ENCODE measurements at places on chromosomes 4 and X.

DNA sequence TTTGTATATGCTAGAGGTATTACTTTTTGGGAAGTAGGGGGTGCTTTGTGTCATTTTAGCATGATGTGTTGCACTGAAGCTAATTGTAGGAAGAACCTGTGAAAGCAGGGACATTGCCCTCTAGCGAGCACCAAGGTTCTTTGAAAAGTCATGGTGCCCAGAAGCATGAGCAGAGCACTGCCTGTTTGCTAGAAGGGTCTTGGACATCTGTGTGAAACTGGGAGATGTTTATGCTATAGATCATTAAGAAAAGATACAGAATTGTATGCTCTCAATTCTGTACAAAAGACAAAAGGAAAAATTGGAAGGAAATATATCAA, 14.7 kb downstream of the GRPR start:
- no peak for DNase-seq

DNA sequence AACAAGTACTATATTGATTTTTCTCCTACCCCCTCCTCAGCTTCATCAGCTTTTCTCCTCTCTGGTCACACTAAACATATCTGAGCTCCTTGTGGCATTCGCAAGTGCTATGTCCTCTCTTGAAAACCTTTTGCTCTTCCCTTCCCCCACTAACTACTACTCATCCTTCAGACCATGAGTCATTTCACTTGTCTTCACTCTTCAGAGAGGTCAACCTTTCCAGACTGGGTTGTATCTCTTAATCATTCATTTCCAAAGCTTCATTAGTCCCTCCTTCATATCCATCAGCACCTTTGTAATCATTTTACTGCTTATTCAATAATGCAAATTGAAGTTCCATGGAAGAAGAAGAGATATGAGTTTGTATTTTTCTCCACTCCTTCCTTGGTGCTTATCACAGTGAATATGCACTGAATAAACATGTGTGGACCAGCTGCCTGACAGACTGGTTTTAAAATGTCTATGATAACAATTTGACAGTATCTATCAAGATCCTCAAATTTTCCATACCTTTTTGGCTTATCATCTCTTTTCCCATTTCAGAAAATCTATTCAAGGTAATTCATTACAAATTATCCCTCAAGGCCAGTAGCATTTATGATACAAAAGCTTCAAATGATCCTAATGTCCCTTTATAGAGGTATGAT, 28.4 kb downstream of the DDX60L start:
- DNase-seq: no peak

DNA sequence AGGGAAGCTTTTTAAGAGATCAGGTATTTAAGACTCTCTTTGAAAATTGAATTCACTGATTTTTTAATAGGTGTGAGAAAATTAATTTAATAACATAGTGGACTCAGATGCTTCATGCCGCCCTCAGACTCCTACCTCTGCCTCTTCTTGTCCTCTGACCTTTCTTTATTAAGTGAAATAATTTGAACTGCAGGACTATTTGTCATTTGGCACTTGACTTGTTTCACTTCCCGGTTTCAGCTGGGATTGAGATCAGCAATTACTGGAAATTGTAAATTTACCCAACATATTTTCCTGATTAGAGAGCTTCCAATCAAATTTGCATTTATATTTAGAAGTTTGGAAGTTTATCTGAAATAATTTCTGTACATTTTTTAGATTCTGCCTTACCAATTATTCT, 116.8 kb downstream of the CBR4 start:
- no peak for DNase-seq

DNA sequence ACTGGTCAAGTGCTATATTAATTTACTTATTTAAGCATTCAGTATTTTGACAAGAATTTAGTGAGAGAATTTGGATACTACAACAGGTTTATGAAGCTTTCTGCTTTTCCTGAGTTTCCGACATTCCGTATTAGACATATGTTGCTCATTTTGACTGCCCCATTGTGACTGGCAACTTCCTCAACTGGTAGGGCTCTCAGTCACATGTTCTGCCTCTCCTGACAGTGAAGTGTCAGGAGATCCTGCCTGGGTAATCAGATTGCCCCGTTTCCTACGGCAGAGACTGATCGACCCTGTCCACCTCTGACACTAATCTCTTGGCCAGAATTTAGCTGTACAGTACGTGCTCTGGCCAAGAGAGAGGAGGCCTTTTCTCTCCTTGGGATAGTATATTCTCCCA, 49.5 kb downstream of the CLNK start:
- DNase-seq: no peak

GRCh38 chrX:31934842-31935370, 863.1 kb upstream of the FTHL17 start:
- DNase-seq: no peak

DNA sequence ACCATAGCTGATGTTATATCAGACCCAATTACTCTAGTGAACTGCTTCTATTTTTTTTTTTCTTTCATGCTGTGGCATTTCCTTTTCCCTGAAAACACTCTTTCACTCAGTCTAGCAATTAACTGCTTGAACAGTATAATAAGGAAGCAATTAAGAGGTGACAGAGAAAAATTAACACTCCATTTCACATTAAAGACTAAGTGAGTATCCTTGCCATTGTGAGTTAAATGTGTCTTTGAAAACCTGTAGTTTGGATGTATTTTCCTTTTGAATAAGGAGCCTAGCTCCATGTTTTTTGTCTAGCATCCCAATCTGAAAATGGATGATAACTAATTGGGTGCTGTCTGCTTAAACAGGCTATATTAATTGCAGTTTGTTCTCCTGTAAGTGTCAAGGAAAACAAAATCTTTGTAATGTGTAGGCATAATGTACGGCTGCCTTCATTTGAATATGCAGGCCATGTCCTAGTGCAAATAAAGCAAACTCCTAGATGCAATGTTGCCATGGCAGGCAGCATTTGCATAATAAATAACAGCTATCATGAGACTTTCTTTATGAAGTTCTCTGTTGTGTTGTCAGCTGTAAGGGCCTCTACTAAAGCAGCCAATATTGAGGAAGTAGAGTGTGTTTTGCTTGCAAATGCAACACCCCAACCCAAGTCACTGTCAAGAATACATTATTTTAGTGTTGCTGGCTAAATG, 416.7 kb downstream of the ZIC3 start:
- DNase-seq: no peak

DNA sequence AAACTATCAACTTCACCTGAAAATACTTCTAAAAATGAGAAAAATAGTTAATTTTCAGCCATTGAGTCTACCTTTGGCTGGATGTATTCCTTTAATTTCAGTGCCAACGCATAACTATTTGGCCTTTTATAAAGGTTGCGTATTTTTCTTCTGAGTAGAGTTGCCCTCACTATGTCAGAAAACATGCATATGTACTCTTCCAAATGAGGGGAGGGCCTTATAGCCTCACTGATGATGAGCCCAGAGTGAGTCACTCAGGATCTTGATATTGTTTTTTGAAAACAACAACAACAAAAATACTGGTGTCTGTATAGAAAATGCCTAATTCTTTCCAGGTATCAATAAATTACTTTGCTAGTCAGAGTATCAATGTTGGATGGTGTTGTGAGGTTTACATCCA, 349.3 kb downstream of the FBXO8 start:
- no peak for DNase-seq

All from activated CD8-positive, alpha-beta memory T cell treated with anti-CD3 and anti-CD28 coated beads for 48 hours (primary cell).